ENCODE measurements at places on chromosomes 12 and 14. TPM values are rescaled to one million over a fixed set of nuclear protein-coding genes. Genes with fewer than 3 reads are reported as not detected.

DNA sequence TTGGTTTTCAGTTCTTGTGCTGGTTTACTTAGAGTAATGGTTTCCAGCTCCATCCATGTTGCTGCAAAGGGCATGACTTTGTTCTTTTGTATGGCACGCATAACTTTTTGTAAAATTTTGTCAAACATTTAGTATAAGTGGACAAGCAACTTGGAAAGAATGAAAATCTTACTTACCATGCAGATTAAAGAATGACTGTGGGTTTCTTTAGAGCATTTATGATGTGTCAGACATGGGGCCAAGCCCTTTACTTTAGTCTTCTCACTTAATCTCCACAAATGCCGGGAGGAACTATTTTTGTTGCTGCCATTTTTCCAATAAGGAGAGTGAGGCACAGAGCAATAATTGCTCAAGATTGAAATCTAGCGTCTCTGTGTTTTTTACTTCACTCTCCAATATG, 652.5 kb upstream of the TBX3 start:
- H3K27ac ChIP-seq = no peak overlapping the region
- H3K4me3 ChIP-seq = no peak overlapping the region
- H3K4me1 ChIP-seq = no peaks in the 10 kb centered on the region
- DNase-seq = no peak

DNA sequence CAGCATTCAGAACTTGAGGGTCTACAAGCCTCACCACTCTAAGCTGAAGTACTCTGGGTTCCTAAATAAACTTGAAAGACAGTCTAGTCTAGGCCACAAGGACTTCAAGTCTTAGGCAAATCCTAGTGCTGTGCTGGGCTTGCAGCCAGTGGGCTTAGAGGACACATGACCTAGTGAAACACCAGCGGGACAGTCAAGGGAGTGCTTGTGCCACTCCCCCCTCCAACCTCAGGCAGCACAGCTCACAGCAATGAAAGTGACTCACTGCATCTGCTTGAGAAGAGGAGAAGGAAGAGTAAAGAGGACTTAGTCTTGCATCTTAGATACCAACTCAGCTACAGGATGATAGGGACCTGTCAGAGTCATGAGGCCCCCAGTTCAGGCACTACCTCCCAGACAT, 438.1 kb downstream of the IPO8 start:
- no peaks in the 10 kb centered on the region for H3K27me3 ChIP-seq
- DNase-seq = no peak
- no peaks in the 10 kb centered on the region for H3K4me1 ChIP-seq
- H3K27ac ChIP-seq = no peak overlapping the region
- no peaks in the 10 kb centered on the region for H3K36me3 ChIP-seq

DNA sequence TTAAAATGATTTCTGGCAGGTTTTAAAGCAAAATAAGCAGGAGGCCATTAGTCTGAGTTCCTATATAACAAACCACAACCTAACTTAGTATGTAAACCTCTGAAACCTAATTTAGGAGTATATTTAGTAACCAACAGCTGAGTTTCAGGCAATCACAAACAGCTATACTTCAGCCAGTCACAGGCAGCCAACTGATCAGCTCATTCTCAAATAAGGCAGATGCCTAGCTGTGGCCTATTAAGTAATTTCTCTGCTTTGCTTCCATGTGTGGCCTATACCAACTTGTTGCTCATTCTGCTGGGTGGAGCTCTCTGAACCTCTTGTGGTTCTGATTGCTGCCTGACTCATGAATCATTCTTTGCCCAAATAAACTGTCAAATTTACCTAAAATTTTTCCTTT, 408.9 kb upstream of the FBXO33 start:
- no peak overlapping the region for H3K4me3 ChIP-seq
- no peak overlapping the region for H3K27ac ChIP-seq
- DNase-seq = no peak
- no peaks in the 10 kb centered on the region for H3K36me3 ChIP-seq

DNA sequence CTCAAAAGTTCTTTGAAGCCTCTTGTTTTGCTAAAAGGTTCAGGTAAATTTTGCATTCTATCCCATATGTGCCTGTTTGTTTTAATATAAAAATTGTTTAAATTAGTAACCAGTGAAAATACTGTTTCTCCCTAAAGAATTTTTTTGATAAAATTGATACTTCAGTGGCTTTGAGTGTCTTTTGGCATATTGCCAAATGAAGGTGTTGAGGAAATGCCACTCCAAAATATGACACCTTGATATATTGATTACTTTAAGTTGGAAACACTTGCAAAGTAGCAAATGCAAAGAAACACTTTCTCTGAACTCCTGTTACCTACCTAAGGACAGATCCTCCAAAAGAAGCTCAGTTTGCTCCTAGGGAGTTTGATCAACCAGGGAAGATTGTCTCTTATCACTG, 8.4 kb downstream of the STYX start:
- DNase-seq = no peak
- no peaks in the 10 kb centered on the region for H3K27me3 ChIP-seq
- H3K27ac ChIP-seq = no peak overlapping the region

DNA sequence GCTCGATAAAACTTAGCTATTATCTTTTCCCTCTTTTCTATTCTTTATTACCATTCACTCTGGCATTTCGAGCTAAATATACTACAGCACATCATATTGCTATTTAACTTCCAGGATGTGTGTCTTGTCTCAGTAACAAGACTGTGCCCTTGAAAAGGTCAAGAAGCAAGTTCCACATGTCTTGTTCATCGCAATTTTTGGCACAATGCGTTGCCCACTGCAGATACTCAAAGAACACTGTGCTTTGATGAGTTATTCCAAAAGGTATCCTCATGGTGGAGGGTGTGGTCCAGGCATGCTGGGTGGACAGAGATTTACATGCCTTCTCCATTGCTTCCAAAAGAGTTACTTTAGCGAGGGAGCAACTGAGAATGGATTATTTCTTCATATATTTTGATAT, 6.6 kb downstream of the E2F7 start:
- no peak overlapping the region for H3K27ac ChIP-seq
- no peaks in the 10 kb centered on the region for H3K36me3 ChIP-seq
- H3K4me1 ChIP-seq = no peaks in the 10 kb centered on the region
- H3K4me3 ChIP-seq = no peak overlapping the region

- no peak for DNase-seq
- H3K27me3 ChIP-seq = no peaks in the 10 kb centered on the region
- no peaks in the 10 kb centered on the region for H3K36me3 ChIP-seq
- no peaks in the 10 kb centered on the region for H3K4me1 ChIP-seq
- H3K27ac ChIP-seq = no peak overlapping the region
Observed at GRCh38 chr14:74309125-74310022, 6.6 kb upstream of the ABCD4 start.

GRCh38 chr12:5428332-5429221, 3.3 kb upstream of the NTF3 start:
- peaks cover 9% of the 10 kb centered on the region for H3K27me3 ChIP-seq
- H3K4me3 ChIP-seq = no peak overlapping the region
- H3K4me1 ChIP-seq = peaks cover 29% of the 10 kb centered on the region
- H3K36me3 ChIP-seq = no peaks in the 10 kb centered on the region
- no peak overlapping the region for H3K27ac ChIP-seq

GRCh38 chr12:125079648-125080645, 14.7 kb downstream of the AACS start:
- peaks cover 15% of the 10 kb centered on the region for H3K36me3 ChIP-seq
- DNase-seq = no peak
- no peaks in the 10 kb centered on the region for H3K4me1 ChIP-seq
- H3K27me3 ChIP-seq = no peaks in the 10 kb centered on the region
- H3K27ac ChIP-seq = no peak overlapping the region

DNA sequence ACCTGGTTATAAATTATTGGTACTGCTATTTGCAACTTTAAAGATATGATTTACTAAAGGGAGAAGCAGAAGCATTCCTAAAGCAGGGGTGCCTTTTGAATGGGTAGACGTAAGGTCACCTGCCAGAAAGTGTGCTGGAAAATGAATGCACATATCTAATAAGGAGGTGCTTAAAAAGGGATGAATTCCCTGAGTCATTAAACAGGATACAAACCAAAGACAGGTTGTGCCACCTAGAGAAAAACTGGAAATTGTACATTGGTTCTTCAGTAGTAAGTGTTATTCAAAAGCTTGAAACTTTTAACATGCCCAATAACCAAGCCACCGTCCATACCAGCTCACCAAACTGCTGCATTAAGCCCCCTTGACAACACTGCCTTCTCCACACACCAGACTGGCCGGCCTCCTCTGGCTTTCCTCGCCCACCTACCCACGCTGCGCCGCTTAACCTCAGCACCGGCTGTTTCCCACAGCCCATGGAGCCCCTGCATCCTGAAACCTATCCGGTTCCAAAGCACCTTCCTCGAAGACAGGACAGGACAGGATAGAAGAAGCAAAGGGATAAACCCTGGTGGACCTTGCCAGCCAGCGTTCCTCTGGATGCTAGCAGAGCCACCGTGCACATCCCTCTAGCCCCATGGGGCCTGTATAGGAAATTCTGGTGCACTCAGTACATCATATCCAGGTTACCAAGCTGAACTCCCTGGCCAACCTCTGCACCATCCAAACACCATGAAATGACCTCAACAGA, 201.5 kb upstream of the CAND1 start:
- DNase-seq = no peak
- H3K4me1 ChIP-seq = peaks cover 8% of the 10 kb centered on the region
- H3K27ac ChIP-seq = no peak overlapping the region
- no peaks in the 10 kb centered on the region for H3K27me3 ChIP-seq

- H3K27ac ChIP-seq = no peak overlapping the region
- no peak overlapping the region for H3K4me3 ChIP-seq
- H3K36me3 ChIP-seq = no peaks in the 10 kb centered on the region
- DNase-seq = no peak
Observed at GRCh38 chr14:33812601-33813000, 138.3 kb downstream of the EGLN3 start.

- no peaks in the 10 kb centered on the region for H3K4me1 ChIP-seq
- H3K36me3 ChIP-seq = peaks cover 44% of the 10 kb centered on the region
- H3K27me3 ChIP-seq = no peaks in the 10 kb centered on the region
- H3K27ac ChIP-seq = no peak overlapping the region
- no peak overlapping the region for H3K4me3 ChIP-seq
Observed at GRCh38 chr12:121253638-121254335, 42.7 kb downstream of the CAMKK2 start.

DNA sequence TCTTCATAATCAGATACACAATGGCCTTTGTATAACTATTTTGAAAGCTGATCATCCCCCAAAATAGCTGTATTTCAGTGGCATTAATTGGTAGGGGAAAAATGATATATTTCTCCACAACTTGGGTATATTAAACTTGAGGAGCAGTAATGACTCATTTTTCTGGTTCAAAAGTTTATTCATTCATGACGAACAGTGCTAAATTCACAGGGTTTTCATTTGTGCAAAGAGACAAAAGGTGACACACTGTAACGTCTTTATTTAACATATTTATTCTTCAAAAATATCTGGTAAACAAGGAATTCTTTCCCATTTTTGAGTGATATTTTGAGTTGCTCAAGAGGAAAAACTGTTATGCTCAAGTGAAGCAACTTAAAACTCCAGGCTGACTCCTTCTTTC, 415.5 kb upstream of the SOX5 start:
- H3K4me1 ChIP-seq = no peaks in the 10 kb centered on the region
- H3K27me3 ChIP-seq = no peaks in the 10 kb centered on the region
- H3K4me3 ChIP-seq = no peak overlapping the region
- H3K27ac ChIP-seq = no peak overlapping the region

DNA sequence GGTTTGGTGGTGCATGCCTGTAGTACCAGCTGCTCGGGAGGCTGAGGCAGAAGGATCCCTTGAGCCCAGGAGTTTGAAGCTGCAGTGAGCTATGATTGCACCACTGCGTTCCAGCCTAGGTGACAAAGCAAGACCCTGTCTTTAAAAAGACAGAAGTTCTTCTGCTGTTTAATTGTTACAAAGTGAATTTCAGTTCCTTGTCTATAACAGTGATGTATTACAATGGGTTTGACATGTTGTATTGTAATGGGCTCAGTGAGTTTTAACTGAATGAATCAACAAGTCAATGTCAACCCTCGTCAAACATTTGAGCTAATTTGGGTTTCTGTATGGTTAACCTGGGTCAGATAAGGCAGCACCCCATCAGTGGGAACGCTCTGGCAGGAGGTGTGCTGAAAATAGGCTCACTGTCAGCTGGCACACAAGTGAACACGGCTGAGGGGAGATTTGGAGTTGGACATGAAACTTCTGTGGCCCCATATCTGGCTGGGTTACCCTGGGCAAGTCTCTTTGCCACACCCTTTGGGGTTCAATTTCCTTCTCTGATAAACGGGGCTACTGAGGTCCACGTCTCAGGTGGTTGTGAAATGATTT, 14.0 kb upstream of the TRPV4 start:
- no peak overlapping the region for H3K27ac ChIP-seq
- no peak overlapping the region for H3K4me3 ChIP-seq
- no peaks in the 10 kb centered on the region for H3K36me3 ChIP-seq
- H3K27me3 ChIP-seq = no peaks in the 10 kb centered on the region
- DNase-seq = no peak
- H3K4me1 ChIP-seq = peaks cover 3% of the 10 kb centered on the region

- H3K27ac ChIP-seq = no peak overlapping the region
- no peaks in the 10 kb centered on the region for H3K4me1 ChIP-seq
- H3K4me3 ChIP-seq = no peak overlapping the region
- H3K36me3 ChIP-seq = no peaks in the 10 kb centered on the region
Observed at GRCh38 chr12:33759279-33759678, 263.0 kb upstream of the ALG10 start.

- no peaks in the 10 kb centered on the region for H3K27me3 ChIP-seq
- no peak overlapping the region for H3K4me3 ChIP-seq
- DNase-seq = no peak
- no peak overlapping the region for H3K27ac ChIP-seq
- no peaks in the 10 kb centered on the region for H3K36me3 ChIP-seq
Observed at GRCh38 chr14:84965279-84965678, 564.7 kb upstream of the FLRT2 start.

GRCh38 chr14:96176275-96176674, 28.4 kb upstream of the BDKRB2 start:
- no peaks in the 10 kb centered on the region for H3K36me3 ChIP-seq
- H3K27me3 ChIP-seq = no peaks in the 10 kb centered on the region
- no peak for DNase-seq
- peaks cover 27% of the 10 kb centered on the region for H3K4me1 ChIP-seq

Gene OR4K1
- total RNA-seq = not detected

Gene OTX2
- not detected for total RNA-seq

Gene TMEM132C
- total RNA-seq = 0.27 TPM

Gene NPFF
- total RNA-seq = not detected

Gene ANKS1B
- total RNA-seq = 60.7 TPM

Gene GPR162
- total RNA-seq = 1.1 TPM

Measured in thyroid gland (tissue), 4 donors.